Stimulated activated CD4-positive, alpha-beta T cell treated with anti-CD3 and anti-CD28 coated beads, Interleukin-4, amount 100 ng/mL, for 48 hours (primary cell): ENCODE measurements at places on chromosomes 1 and 21.

DNA sequence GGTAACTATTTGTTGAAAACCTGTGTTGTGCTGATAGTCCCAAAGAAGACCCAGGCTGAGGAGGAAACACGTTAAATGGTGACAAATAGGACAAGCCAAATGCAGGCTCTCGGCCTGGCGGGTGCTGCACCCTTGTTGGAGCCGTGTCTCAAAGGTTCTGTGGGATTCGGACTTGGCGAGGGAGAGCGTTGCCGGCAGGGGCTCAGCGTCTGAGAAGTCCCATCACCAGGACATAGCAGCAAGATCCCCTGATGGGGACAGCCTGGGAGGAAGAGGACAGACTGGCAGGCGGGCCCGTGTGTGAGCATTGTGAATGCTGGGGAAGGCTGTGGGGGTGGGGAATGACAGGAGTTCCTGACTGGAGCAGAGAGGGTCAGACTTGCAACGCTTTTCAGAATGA is 142.5 kb downstream of the PGBD5 start:
- no peak for DNase-seq

DNA sequence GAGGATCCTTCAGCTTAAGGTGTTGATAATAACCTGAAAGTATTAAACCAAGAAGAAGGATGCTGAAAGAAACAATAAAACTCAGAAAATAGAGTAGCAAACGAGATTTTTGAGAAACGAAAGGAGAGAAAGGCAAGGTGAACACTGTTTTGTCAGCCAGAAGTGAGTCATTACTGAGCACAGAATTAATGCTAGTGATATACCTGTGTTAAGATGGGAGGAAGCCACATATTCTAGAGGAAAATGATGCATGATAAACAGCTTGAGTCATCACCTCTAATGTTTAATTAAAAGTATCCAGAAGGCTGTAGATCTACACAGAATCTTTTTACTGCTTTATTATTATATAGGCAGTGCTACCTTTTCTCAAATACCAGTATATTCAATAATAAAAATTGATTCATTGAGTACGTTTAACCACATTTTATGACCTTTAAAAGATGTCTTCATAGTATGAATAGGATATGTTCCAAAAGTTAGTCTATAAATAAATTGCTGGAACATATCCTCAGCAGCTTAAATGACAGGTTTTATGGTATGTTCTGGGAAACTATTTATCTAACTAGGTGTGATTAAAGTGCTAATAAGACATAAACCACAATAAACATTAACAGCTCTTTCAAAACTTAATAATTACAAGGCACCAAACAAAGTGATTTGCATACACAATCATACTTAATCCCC is 10.3 kb downstream of the SH3GLB1 start:
- DNase-seq: no peak

DNA sequence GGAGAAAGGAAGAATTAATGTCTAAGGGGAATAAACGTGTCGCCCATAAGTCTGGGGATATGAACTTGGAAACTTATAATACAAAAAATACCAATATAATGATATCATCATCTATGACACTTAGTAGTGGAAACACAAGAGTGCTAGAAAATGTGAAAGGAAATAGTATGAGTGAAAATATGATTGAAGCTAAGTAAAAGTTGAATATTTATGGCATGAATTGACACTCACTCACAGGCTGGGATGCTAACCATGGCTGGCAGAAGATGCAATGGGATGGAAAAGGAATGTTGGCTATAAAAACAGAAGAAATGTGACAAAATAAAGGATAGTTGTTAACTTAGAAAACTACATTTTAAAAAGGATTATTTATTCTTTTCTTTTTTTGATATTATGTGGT is 120.1 kb downstream of the XPR1 start:
- DNase-seq: no peak

DNA sequence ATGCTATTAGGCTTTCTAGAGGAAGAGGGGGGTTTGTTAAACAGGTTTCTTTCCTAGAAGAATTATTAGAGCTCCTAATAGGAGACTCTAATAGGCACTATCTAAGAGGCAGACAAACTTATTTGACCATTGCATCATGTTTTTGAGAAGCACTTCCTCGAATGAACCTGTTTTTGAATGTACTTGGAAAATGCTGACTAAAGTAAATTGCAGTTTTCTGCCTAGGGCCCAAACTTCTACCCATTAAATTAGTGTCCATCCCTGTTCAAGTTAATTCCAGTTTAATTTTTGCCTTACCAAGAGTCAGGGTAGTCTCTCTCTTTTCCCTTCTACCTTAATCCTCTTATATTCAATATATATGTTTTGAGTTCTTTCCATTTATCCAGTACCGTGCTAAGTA is 1029.6 kb downstream of the TTLL7 start:
- DNase-seq: no peak

- no peak for DNase-seq
Measured at GRCh38 chr1:66262208-66262963, 271.6 kb upstream of the SGIP1 start.

- DNase-seq: no peak
Measured at GRCh38 chr1:59900640-59901039, 25.9 kb downstream of the CYP2J2 start.

GRCh38 chr1:152924191-152924590 is 15.8 kb downstream of the IVL start:
- DNase-seq: no peak

GRCh38 chr1:245000872-245001188 is 136.5 kb upstream of the HNRNPU start:
- no peak for DNase-seq

- no peak for DNase-seq
Measured at GRCh38 chr21:31408301-31409088, 64.4 kb upstream of the TIAM1 start.

GRCh38 chr1:52007215-52008002 is 16.9 kb upstream of the RAB3B start:
- DNase-seq: no peak

- DNase-seq: no peak
Measured at GRCh38 chr21:23876925-23877558, 1730.2 kb downstream of the MRPL39 start.

- DNase-seq: no peak
Measured at GRCh38 chr1:212977781-212978645, 27.7 kb downstream of the VASH2 start.

GRCh38 chr1:37944086-37944763 is 2.6 kb downstream of the INPP5B start:
- no peak for DNase-seq

GRCh38 chr1:228736844-228737445 is 1.7 kb downstream of the RHOU start:
- no peak for DNase-seq

GRCh38 chr1:39104158-39105060 is 78.3 kb downstream of the NDUFS5 start:
- DNase-seq: no peak

DNA sequence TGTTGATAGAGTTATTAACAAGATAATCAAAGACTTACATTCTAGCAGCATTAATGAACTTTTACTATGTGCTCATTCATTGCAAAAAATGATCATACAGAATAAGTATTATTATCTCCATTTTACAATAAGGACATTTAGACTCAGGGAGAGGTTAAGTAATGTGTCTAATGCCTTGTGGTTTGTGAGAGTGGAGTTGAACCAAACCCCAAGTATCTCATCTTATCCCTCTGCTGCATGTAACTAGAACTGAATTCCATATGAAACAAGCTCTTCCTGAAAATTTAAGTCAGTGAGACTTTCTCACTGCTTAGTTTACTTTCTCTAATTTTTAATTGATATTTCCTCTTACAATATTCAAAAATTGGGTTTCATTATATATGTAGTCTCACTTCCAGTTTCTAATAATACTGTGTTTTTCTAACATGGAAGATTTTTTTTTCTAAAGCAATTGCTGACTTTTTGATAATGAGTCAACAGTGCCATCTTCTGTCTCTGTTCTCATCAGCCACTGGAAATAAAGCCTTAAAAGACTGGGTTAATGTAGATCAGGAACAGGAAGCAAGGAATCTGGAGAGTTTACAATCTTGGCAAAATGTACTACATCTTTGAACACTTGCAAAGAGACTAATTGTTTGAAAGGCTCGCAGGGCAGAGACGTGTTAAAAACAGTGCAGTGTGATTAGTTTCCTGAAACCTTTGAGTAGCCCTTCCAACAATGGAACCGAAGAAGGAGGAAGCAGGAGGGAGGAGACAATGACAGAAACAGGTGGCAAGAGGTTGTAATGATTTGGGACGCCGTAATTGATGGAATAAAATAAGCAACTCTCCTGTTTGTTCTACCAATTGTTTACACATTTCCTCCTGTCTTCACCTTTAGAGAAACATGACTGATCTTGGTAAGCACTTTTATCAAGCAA is 567.6 kb downstream of the MRPL39 start:
- DNase-seq: no peak

- DNase-seq: no peak
Measured at GRCh38 chr1:90387805-90388204, 329.3 kb downstream of the BARHL2 start.

GRCh38 chr1:156999596-157000320 is 45.8 kb downstream of the ARHGEF11 start:
- DNase-seq: no peak

DNA sequence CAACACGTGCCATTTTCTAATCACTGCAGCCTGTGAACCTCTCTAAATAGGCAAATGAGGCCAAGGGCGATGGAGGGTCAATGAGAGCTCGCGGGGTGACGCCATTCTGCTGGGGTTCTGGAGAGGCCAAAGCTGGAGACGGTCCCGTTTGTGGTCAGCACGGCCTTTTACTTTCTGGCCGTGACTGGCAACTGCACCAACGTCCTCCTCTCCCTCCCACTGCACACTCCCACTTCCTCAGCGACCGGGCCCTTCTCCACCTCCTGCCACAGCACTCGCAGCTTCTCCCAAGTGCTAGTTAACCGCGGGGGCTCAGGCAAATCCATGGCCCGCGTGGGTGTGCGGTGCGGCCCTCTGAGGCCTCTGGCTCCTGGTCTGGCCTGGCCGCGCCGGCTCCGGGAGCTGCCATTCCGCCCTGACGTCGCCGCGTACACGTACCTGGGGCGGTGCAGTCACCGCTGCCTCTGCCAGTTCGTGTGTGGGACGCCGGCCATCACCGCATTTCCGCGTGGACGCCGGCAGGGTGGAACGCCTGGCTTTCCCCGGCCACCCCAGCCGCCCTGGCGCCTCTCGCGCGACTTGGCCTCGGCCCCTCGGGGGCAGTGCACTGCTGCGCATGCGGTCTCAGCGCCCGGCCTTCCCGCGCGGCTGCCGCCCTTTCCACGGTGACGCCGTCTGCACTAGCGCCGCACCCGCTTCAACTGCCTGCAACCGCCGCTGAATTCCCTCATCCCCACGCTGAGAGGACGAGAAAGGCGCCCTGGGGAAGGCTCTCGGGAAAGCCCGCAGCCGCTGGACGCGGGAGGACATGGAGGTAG is 18.2 kb downstream of the OR2C3 start:
- DNase-seq: no peak

DNA sequence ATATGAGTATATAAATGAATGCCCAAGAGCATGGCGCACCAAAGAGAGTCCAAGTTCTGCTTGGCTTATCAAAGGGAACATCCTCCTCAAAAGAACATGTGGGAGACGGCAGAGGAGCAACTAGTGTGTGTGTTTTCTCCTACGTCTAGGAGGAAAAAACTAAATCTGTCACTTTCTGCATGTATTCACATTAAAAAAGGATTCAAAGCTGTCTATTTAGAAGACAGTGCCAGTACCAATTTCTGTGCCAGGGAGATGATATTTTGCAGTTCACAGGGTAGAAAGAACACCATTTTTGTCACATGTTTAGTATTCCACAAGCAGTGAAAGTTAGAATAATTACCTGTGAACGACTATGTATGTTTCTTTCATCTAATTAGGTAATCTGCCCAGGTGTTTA is 42.5 kb upstream of the IFNAR2 start:
- DNase-seq: no peak

DNA sequence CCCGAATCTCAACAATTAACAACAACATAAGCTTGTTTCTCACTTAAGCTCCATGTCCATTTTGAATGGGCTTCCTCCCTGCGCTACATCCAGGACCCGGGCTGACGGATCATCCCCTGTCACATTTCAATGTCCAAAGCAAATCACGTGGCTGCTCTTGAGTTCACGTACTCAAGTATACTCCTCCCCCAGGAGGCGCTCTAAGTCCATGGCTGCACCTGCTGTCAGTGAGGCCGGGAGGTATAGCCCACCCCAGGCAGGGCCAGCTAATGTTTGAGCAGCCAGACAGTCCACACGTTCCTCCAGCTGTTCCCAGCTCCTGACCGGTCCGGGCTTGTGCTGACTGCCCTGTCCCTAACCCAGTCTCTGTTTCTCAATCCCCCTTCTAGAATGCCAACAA is 220.8 kb downstream of the SLC35F3 start:
- peak; percentile 45 for DNase-seq

DNA sequence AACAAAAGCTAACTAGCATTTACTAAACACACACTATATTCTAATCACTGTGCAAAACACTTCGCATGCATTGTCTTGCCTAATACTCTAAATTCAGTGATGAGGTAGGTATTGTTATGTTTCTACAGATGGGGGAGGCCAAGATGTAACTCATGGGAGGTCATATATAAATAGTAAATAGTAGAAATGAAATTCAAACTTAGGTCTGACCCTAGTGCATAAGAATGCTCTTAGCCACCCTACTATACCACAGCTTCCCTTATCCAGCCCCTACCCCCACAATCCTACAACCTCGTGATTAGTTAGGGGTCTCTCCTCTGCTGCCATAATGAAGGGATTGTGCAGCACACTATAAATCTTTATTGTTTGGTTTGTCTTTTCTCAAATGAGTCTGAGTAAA is 3.3 kb downstream of the PFDN2 start:
- no peak for DNase-seq

GRCh38 chr1:56808410-56808809 is 10.8 kb downstream of the FYB2 start:
- DNase-seq: no peak

DNA sequence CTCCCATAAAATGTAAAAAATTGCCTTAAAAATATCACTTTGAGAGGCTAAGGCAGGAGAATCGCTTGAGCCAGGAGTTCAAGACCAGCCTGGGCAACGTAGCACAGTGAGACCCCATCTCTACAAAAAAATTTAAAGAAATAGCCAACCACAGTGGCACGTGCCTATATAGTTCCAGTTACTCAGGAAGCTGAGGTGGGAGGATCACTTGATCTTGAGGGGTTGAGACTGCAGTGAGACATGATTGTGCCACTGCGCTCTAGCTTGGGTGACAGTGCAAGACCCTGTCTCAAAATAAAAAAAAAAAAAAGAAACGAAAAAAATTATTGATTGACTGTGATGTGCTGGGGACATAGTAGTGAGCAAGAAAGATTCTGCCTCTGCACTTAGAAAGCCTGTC is 38.4 kb downstream of the PKN2 start:
- DNase-seq: no peak

DNA sequence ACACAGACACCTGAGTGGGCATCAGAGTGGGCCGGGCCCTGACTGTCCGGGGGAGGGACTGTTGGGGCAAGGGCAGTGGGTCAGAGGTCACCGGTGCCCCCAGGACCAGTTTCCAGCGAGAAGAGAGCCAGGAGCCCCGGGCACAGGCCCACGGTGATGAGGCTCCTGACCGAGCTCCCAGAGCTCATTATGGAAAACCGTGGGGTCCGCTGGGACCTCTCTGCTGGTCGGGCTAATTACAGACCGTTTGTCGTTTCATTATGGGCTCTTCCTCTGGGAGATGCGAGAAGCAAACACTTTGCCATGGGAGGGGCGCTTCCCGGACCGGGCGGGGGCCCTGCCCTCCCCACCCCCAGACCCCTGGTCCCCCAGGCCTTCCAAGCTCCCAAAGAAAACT is 12.0 kb upstream of the TTLL10 start:
- DNase-seq: no peak

GRCh38 chr1:94383966-94384408 is 34.2 kb upstream of the ABCD3 start:
- DNase-seq: no peak
